Lung microvascular endothelial cell (primary cell): ENCODE measurements at places on chromosomes 12 and 14. TPM values are rescaled to one million over a fixed set of nuclear protein-coding genes. Genes with fewer than 3 reads are reported as not detected.

EFS gene
- not detected in 2 replicates for total RNA-seq

PIWIL1 gene
- total RNA-seq, result not detected in 2 replicates

GRCh38 chr14:22735096-22735495 lies 31.4 kb upstream of the OXA1L start:
- DNase-seq, result no peak

DNA sequence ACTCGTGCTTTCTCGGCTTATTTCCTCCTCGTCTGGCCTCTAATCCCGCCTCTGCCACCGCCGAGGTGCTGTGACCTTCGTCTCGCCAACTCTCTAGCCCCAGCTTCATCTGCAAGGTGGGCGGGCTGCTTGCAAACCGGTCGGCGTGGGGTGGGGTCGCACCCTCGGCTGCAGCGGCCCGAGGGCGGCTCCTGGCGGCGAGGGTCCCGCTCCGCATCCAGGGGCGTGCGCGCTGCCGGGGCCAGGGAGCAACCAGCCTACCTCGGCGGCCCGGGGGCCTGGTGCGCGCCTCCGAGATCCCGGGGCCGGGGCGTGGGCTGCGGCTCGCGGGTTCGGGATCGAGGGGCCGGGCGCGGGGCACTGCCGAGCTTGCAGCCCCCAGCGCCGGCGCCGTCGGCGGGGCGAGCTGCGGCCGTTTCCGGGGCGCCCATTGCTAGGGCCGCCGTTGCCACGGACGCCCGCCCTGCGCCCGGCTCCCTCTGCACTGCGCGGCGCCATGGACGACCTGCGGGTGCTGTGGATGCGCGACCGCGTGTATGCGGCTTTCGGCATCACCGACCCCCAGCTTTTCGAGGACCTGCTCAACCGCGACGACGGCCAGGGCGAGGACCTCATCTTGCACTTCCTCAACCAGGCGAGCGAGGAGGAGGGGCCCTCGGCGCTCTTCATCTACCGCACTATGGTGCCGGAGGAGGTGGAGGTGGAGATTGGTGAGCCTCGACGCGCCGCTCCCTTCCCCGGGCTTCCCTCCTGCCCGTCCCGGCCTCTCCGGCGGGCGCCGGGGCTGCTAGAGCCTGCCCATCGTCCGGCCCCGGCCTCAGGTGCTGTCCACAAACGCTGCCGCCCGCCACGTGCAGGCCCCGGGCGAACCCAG lies at the start of gene DNAH10:
Gene DNAH10, plus strand, starts transcription at position 461 of the 874 bp plus-strand sequence. Its CDS starts 36 bp downstream, at position 497.
- DNase-seq, result peak; percentile 17

GRCh38 chr14:35222324-35222723 lies 69.9 kb upstream of the PSMA6 start:
- DNase-seq, result no peak

- DNase-seq, result no peak
These were observed 32.9 kb downstream of the LGR5 start for GRCh38 chr12:71472441-71472911.

DNA sequence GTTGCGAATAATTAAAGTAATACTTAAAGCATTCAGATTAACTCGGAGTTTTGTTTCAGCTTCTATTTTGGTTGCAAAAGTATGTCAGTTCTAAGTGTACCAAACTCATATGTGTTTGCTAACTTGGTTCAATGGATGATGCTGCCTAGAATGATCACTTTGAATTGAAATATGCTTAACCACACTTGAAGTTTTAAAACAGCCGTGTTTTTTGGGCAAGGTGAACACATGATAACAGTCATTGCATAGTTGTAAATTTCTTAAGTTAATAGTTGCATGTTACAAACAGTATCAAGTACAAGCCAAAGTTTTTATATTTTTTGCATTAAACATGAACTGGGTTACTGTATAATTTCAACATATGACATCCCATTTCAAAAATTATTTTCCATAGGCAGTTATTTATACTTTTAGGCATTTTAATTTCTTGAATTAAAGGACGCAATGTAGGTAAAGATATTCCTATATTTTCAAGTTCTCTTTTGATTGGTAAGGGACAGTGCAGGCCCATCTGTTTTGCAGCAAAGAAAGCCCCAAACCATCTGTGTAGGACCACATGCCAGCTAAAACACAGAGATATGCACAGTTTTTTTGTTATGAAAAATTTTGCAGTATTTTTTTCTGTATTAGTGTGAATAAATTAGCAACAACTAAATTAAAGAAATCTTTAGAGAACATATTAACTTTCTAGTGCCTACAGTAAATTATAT lies 575.5 kb downstream of the PRKD1 start:
- no peak for DNase-seq

GRCh38 chr12:32494656-32495055 lies 95.3 kb downstream of the FGD4 start:
- DNase-seq, result peak; percentile 20

DNA sequence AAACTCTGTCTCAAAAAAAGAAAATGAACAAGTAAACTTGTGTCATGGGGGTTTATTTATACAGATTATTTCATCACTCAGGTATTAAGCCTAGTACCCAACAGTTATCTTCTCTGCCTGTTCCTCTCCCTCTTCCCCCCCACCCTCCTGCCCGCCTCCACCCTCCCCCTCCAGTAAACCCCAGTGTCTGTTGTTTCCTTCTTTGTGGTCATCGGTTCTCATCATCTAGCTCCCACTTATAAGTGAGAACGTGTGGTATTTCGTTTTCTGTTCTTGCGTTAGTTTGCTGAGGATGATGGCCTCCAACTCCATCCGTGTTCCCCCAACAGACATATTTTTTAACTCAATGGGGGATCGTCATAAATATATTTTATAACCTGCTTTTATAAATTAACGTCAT lies 12.3 kb downstream of the IL31 start:
- no peak for DNase-seq

DNA sequence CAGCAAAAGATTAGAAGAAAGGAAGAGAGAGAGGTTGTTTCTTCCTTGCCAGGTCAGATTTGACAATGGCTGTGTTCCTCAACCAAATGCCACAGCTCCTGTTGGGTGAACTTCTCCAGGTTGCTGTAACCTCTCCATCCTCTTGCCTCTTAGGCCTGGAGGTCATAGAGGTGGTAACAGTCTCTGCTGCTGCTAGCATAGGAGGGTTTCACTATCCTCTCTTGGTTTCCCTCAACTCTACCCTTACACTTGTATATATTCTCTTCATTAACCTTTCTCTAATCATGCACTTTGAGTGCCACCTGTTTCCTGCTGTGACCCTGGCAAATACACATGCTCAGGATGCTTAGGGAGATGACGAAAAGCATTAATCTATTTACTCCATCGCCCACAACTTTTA lies 67.7 kb upstream of the HIF1A start:
- no peak for DNase-seq

- no peak for DNase-seq
These were observed 11.7 kb upstream of the NFKBIA start for GRCh38 chr14:35416108-35416750.

TAS2R42 gene
- total RNA-seq, result not detected in 2 replicates

DNA sequence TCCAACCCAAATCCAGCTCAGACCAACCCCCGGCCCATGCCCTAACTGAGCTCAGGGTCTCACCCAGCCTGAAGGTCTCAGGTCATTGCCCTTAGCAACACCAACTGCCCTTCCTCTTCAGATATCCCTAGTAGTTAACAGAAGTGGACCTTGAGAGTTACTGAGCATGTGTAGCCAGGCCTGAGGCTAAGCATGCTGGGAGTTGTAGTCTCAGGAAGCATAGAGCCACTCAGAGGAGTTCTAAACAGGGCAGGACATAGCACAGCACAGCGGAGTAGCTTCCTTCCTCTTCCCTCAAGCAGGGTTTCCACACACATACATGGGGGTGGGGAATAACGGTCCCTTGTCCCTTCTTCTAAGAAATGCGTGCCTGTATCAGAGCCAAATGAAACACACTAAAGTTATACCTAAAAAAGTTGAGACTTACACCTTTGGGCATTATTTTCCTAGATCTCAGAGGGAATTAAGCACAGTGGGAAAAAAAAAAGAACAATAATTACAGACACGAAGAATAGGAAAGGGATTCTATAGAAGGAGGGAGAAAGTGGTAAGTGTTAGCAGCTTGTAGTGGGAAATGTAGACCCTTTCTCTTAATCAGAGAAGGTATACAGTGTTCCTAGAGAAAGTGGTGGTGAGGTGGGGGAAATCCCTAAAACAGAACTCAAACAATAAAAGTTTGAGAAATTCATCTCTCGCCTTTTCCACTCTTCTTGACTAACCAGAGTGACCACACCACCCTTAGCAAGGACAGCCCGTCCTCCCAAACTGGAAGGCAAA lies 4.4 kb downstream of the KMT2D start:
- DNase-seq, result peak; percentile 93

GRCh38 chr12:85509081-85509856 lies 229.2 kb downstream of the ALX1 start:
- no peak for DNase-seq

DNA sequence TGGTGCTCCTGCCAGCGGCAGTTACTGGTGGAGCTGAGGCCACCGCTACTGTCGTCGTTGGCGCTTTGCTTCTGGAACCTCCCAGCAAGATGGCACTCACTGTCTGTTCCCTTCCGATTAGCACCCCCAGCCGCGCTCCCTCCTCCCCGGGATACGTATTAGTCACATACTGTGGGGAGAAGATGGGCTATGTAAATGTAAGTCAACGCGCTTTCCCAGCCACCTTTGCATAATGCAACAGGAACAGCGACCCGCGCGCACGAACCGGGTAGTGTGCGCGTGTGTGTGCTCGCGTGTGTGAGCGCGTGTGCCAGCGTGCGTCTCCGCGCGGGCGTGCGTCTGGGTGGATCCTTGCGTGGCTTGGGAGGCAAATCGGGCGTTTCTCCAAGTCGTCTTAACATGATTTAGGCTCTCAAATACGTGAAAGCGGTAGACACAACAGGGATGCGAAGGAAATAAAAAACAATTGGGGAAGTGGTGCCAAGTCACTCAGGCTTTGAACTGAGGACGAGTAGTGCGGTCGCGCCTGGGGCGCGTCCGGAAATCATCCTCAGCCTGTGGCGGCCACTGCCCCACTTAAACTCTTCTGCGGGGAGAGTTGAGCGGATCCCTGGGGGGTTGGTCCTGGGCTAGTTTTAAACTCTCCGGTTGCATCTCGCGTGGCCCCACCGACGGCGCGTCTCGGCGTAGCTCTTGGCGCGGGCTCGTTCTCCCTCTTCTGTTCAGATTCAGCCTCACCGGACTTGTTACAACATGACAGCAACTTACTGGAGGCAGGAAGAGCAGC lies 1.8 kb downstream of the FLRT2 start:
- peak; percentile 89 for DNase-seq

ZFP36L1 gene
- 5.7 and 8.7 TPM in 2 replicates for total RNA-seq

DDHD1 gene
- 4.4 and 6.3 TPM in 2 replicates for total RNA-seq

GRCh38 chr12:728781-729180 lies 23.6 kb upstream of the WNK1 start:
- DNase-seq, result peak; percentile 48

GRCh38 chr14:66476964-66477363 lies 9.2 kb upstream of the CCDC196 start:
- DNase-seq, result peak; percentile 16
